ENCODE measurements at places on chromosomes 13 and 19.

DNA sequence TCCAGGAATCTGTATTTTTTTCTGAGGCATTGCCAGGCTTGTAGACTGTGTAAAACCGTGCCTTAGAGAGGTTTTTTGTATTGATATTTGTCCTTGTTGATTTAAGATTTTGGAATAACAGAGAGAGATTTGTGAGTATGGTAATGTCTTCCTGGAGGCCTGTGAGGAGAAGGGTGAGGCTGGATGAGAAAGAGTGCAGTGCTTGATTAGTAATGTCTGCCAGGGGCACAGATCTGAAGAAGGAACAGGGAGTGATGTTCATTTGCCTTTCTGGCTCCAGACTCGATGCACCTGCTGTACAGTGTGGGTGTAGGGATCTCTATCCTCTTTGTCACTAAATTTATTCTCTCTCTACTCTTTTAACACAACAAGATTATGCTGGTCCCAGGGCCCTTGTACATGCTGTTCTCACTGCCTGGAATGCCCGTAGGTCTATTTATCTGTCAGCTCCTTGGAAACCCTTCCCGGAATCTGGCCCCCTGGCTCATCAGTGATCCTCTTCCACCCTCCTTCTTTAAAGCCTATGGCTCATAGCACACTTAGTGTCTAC is 4.2 kb downstream of the FIZ1 start:
- no peak for DNase-seq

- no peak for DNase-seq
These were observed 19.6 kb downstream of the ALG5 start for GRCh38 chr13:36979361-36980050.

DNA sequence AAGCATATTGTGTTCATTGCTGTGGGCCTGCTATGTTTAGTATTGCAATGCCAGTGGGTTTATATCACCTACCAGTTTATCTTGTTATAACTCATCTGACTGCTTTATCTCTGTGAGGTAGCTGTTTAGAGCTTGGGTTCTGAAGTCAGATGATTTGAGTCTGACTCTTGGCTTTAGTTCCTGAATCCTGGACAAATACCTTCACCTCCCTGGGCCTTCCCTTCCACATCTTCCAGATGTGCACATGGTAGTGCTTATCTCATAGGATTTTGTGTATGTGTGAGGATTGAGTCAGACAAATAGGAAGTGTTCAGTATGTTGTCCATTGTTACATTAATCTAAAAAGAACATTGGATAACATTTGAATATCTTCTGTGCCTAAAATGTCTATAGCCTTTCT is 63.5 kb upstream of the ANKRD10 start:
- no peak for DNase-seq

DNA sequence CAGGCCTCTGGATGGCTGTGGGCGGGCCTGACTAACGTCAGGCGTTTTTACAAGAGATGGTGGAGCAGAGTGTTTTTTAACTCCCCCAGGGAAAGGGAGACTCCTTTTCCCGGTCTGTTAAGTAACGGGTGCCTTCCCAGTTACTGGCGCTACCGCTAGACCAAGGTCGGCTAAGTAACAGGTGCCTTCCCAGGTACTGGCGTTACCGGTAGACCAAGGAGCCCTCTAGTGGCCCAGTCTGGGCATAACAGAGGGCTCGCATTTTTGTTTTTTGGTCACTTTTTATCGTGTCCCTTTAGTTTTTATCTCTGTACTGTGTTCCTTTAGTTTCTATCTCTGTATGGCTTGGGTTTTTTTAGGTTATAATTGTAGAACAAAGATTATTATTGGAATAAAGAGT is 10.0 kb downstream of the ZNF383 start:
- no peak for DNase-seq
